COLO829 (cell line): ENCODE measurements at places on chromosomes 12 and 14.
A peak's percentile ranks its signal among the peaks of the same experiment; 100 is the strongest.

GRCh38 chr12:54411391-54412241, 7.5 kb downstream of the ITGA5 start:
- peak; percentile 72 for DNase-seq

- no peak for DNase-seq
Measured at GRCh38 chr12:122403115-122403770, 19.2 kb downstream of the CLIP1 start.

GRCh38 chr12:126353604-126354003, 1288.4 kb downstream of the AACS start:
- no peak for DNase-seq

GRCh38 chr12:46553911-46554310, 181.3 kb upstream of the SLC38A2 start:
- DNase-seq: no peak

GRCh38 chr14:104689109-104689880, at the start of gene INF2:
TSS of gene INF2 (plus strand) at chr14:104689618. CDS start at chr14:104701366, 11,748 bp downstream.
- DNase-seq: peak; percentile 72

DNA sequence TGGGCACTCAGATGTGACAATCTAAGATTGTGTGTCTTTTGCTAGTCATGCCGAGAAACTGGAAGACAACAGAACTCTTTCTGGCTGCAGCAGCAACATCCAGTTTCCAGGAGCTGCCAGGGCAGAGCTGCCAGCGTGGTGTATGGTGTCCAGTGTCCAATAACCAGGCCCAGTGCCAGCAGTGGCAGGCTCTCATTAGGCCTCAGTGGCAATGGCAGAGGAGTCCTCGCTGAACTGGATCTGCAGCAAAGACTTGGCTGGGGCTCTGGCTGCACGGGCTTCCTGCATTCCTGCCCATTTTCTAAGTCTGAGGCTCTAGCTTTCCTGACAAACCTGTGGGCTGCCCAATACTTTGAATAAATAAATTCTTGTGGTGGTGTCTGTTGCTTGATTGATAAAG, 26.2 kb upstream of the PPM1A start:
- no peak for DNase-seq

DNA sequence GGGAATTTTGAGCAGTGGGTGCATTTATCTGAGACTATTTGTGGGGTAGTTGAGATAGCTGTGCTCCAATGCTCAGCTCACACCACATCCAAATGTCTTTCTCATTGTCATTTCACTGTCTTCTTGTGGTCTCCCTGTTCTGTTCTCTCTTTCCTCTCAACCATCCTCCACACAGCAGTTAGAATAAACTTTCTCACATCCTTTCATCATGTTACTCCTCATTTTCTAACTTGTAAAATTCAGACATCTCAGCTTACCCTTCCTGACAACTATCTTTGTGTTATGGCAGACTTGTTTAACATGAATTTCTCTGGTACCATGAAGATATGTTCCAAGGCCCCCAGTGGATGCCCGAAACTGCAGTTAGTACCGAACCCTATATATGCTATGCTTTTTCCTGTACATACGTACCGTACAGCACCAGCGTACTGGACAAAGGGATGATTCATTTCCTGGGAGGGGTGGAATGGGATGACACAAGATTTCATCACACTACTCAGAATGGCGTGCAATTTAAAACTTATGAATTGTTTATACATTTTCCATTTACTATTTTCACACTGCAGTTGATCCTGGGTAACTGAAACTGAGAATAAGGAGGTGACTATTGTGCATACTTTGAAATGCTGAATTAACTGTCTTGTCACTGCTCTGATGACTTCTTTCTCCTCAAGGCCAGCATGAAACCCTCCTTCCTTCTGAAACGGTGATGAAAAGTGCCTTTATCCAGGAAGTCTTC, 177.1 kb upstream of the SLC38A2 start:
- DNase-seq: no peak

DNA sequence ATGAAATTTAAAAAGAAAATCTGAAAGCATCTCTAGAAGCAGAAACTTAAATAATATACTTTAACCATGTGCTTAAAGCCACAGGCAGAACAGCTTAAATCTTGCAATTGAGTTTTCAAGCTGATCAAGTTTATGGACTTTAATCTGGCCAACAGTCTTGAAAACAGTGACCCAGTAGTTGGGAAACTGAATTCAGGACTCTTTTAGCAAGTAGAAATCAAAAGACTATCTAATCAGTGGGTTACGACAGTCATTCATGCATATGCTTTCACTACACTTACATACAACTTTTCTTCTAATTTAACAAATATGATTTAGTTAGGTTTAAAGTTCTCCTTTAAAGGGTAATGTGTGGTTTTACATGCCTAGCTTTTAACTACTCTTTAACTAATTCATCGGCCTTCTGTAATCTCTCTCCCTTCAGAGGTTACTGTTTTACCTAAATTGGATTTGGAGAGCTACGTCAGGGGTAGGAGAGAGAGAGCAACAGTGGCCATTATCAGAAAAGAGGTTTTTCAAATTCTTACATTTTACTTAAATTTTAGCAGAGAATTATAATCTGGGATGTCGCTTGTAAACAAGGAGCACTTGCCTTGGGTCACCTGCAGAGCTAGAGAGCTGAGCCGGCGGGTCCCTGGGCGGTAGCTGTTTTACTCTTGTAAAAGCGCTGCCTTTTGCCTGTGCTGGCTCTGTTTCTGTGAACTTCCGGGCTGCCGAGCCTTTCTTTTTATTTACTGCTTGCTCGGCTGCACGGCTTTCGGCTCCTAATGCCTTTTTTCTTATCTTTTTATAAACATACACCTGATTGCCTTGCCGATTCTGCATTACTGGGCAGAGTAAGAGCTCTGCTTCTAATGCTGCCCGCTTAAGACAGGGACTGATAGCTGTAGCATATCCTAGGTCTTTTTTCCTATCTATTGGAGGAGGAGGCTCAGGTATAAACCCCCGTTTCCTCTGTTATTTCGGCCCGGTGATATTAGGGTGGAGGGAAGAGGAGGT, 17.4 kb upstream of the LYZ start:
- no peak for DNase-seq

DNA sequence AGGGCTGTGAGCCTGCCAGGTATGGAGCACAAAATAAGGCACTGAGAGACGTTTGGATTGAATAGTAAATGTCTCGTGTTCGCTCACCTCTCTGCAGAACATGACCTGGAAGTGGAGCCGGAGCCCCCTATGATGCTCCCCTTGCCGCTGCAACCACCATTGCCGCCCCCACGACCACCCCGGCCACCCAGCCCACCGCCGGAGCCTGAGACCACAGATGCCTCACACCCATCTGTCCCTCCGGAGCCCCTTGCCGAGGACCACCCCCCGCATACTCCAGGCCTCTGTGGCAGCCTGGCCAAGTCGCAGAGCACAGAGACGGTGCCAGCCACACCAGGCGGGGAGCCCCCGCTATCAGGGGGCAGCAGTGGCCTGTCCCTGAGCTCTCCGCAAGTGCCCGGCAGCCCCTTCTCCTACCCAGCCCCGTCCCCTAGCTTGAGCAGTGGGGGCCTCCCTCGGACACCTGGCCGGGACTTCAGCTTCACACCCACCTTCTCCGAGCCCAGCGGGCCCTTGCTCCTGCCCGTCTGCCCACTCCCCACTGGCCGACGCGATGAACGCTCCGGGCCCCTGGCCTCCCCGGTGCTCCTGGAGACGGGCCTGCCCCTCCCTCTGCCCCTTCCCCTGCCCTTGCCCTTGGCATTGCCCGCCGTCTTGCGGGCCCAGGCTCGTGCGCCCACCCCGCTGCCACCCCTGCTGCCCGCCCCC, 18.7 kb downstream of the SETD1B start:
- DNase-seq: no peak

DNA sequence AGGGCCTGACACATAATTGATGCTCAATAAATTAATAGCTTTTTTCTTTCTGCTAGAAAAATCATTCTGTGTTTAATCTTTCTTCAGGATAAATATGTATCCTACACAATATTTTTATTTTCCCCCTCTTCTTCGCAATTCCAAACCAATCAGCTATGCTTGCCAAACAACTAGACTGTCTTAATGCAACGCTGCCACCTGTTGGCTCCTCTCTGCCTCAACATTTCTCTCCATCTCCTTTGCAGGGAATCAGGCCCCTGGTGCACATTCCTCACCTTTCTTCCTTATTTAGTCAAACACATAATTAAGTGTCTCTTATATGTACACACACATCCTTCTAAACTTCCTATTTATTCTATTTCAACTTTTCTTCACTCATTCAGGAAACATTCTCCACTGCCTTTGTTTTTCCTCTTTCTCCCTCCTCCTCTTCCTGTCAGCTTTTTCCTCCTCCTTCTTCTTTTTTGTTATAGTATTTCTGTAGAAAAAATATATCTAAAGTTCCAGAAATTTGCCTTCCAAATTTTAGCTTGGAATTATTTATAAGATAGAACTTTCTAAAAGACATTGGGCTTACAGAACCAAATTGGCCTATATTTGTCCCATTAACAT, 406.0 kb downstream of the PRKD1 start:
- no peak for DNase-seq

- no peak for DNase-seq
Measured at GRCh38 chr12:32379667-32380066, 19.7 kb upstream of the FGD4 start.

- DNase-seq: no peak
Measured at GRCh38 chr12:39782026-39782545, 162.5 kb upstream of the ABCD2 start.

DNA sequence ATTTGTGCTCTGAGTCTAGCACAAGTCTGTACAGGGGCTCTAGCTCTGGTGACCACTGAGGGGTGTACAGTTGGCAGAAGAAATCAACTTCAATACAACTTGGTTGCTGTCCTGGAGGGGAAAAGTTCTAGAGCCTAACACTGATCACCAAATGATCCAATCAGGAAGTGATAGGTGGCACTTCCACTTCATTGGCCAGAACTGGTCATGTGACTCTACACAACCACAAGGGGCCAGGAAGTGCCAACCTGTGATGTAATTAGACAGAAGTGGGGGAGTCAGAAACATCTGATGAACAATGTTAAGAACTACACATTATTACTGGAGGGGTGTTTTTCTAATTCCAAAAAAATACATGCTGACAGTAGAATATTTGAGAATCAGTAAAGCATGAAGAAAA, 401.6 kb downstream of the VRK1 start:
- no peak for DNase-seq

- no peak for DNase-seq
Measured at GRCh38 chr12:44503329-44503728, 372.8 kb downstream of the NELL2 start.

- no peak for DNase-seq
Measured at GRCh38 chr12:62700091-62700880, 233.7 kb downstream of the MON2 start.
